Peyer's patch (tissue), 4 donors: ENCODE measurements at places on chromosomes 12 and 14.

DNA sequence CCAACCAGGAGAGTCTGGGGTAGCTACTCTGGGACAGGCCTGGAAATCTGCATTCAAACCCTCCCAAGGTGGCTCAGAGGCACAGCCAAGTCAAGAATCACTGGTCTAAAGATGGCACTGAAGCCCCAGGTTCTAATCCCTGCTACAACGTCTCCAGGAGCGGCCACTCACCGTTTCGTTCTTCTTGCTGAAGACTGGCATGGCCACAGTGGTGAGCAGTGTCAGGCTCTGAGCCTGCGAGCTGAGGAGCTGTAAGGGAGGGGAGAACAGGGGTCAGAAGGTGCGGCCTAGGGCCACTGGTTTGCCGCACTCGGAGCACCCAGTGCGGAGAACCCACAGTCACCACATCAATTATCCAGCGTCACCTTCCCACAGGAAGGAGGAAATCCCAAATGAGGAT lies 38.8 kb downstream of the CACNA2D4 start:
- no peak for DNase-seq

- peak; percentile 47 for DNase-seq
Observed at GRCh38 chr12:76020281-76020680, 11.3 kb downstream of the PHLDA1 start.

DNA sequence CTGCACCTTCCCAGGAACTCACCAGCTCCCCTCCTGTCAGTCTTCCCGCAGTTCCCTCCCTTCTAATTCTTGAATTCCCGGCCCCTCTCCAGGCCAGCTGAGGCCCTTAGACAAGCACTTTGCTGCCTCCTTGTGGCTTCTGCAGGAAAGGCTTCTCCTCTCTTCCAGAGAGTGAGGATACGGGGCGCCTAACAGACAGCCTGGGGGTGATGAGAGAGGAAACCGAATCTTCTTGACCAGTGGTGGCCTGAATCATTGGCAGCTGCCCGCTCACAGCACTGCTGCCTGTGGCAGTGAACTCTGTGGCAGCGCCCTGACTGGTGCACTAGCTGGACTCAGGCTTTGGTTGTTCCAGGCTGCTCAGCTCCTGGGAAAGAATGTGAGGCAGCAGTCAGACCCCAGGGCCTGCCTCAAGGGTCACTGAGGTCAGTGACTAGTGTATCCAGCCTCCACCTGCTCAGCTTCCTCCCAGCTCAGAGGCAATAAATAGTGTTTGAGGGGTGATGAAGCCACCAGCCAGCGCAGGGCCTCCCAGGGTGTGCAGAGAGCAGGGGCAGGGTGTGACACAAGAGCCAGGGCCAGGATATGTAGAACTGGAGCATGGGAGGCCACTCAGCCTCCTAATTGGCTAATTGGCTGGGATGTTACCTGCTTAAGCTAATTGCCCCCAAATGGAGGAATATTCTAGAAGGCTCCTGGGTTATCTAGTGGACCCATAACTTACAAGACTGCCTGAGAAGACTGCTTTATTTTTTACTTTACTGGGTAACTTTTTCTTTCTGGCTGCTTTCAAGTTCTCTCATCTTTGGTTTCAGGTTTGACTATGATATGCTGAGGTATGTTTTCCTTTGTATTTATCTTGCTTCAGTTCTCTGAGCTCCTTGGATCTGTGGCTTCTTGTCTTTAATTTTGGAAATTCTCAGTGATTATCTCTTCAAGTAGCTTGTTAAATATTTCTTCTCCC lies 12.9 kb upstream of the MCRS1 start:
- DNase-seq, result peak; percentile 57

DNA sequence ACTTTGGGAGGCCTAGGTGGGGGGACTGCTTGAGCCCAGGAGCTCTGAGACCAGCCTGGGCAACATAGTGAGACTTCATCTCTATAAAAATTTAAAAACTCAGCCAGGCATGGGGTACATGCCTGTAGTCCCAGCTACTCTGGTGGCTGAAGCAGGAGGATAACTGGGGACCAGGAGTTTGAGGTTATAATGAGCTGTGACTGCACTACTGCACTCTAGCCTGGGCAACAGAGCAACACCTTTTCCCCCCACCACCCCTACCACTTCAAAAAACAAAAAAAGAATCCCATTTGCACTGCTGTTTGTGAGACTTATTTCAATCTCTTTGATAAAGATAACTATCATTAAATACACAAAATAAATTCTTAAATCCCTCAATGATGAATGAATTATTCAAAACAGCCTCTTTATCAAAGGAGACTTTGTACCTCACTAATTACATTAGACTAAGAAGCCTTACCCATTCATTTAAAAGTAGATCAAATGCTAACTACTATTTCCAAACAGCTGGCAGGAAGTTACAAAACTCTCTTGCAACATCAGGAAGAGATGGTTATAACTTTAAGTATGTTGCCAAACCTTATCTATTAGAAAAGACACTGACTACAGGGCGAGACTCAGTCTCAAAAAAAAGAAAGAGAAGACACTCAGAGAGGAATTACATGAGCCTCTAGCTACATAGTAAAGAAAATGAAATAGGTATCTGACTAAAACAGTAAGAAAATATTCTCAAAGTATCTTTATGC lies 14.7 kb downstream of the BLTP3B start:
- no peak for DNase-seq

GRCh38 chr14:66365388-66365787 lies 120.8 kb upstream of the CCDC196 start:
- no peak for DNase-seq

DNA sequence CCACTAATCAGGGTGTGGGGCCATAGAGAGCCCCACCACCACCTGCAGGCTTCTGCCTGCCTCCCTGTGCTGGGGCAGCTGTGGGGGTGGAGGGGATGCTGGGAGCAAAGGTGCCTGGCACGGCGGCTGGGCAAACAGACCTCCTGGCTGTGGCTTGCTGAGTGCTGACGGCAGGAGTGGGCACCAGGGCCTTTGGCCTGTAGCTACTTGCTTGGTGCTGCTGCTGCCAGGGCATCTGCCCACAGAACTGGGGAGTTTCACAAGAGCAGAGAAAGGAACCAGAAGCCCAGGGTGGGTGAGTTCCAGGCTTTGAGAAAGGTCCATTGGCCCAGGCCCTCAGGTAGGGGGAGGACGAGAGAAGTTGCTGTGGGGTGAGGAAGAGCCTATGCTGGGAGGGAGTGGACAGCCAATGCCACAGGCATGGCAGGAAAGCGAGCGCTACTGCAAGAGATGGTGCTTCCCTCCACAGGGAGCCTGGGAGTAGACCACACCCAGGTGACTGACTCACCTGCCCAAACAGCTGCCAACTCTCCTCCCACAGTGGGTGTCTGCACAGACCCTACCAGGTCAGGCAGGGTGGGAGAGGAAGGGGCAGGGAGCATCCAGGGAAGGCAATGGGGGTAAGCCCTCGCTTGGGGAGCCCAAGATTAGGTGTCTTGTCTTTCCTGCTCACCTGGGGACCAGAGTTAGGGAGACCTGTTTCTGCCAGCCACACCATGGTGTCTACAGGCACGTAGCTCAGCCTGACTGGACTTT lies 39.0 kb upstream of the HDAC7 start:
- DNase-seq, result no peak

GRCh38 chr14:71716041-71716772 lies 216.0 kb upstream of the RGS6 start:
- DNase-seq, result no peak

- DNase-seq, result no peak
Observed at GRCh38 chr14:91387169-91387835, 30.3 kb downstream of the CCDC88C start.

GRCh38 chr12:100484183-100484886 lies 10.7 kb downstream of the NR1H4 start:
- no peak for DNase-seq

DNA sequence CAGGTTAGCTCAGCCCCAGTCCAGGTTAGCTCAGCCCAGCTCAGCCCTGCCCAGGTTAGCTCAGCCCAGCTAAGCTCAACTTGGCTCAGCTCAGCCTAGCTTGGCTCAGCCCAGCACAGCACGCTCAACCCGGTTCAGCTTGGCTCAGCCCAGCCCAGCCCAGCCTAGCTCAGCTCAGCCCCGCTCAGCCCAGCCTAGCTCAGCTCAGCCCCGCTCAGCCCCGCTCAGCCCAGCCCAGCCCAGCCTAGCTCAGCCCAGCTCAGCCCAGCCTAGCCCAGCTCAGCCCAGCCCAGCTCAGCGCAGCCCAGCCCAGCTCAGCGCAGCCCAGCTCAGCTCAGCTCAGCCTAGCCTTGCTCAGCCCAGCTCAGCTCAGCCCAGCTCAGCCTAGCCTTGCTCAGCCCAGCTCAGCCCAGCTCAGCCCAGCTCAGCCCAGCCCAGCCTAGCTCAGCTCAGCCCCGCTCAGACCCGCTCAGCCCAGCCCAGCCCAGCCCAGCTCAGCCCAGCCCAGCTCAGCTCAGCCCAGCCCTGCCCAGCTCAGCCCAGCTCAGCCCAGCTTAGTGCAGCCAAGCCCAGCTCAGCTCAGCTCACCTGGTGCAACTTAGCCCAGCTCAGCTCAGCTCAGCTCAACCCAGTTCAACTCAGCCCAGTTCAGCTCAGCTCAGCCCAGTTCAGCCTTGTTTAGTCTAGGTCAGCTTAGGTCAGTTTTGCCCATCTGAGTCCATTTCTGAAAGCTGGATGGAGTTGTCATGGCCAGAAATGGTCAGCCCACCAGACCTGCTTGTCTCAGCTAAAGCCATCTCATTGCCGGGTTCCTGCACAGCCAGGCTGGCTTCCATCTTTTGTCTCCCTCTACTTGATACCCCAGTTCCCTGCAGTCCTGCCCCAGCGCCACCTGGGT lies 333.6 kb downstream of the TMEM121 start:
- DNase-seq, result peak; percentile 16

DNA sequence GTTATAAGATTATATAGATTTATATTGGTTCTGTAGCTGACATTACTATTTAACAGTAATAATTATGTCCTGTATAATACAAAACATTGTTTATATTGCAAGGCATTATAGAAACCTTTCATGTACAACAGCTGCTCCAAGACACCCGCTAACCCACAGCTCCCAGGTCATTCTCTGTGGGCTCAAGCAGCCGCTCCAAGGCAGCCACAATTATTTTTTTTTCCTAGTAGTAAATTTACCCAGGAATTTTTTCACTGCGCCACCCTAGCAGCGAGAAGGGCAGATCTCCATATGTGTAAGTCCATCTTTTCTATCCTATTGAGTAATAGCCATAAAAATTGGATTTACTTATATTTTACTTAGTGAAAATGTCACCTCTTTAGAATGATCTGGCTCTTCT lies 36.3 kb downstream of the KNTC1 start:
- no peak for DNase-seq

GRCh38 chr12:12503384-12504078 lies 59.1 kb downstream of the DUSP16 start:
- no peak for DNase-seq

GRCh38 chr14:77299771-77300170 lies 20.9 kb downstream of the POMT2 start:
- DNase-seq, result peak; percentile 82

DNA sequence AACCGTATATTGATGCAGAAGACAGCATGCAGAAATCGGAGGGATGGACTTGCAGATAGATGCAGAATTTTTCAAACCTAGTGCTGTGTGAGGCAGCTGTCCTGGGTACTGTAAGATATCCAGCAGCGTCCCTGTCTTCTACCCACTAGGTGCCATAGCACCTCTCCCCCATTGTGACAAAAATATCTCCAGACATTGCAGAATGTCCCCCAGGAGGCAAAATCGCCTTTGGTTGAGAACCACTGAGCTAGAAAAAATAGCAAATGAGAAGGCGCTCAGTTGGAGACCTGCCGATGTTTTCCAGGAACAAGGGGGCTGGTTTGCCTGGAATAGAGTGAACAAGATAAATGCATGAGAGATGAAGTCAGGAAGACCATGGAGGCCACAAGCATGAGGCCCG lies 67.9 kb upstream of the TMEM132D start:
- DNase-seq, result no peak

DNA sequence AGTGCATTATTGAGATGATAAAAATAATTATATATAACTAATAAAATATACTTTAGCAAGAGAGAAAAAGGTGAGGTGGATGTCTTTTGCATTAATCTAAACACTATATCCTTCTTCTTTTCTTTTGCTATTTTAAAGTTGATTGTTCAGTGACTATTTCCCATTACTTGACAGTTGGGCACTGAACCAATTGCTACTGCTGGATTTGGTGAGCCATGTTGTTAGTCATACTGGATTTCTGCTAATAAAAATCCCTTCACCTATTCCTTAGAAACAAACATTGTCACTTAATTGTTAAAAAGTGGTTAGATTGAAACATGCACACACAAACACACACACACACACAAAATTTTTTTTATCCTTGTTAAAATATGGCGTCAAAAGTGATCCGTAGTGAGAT lies 251.6 kb upstream of the ALG10 start:
- no peak for DNase-seq

DNA sequence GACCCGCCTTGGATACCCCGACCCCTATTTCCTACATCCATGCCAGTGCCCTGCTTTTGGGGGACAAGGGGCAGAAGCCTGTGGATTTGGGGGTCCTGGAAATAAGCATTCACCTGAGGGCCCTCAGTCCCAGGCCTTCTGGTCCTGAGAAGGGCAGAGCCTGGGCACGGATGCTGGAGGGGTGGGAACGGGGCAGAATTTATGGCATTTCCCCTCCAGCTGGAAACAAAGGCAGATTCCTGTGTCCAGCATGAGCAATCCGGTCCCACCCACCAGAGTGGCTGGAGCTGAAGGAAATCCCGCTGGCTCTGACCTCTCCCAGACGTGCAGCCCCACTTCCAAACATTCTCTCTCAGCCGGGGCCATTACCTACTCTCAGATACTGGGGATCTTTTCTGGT lies 9.3 kb downstream of the ANKRD33 start:
- no peak for DNase-seq

GRCh38 chr12:22160396-22161003 lies 114.5 kb downstream of the CMAS start:
- no peak for DNase-seq

- no peak for DNase-seq
Observed at GRCh38 chr12:87827638-87828264, 201.4 kb downstream of the C12orf50 start.

DNA sequence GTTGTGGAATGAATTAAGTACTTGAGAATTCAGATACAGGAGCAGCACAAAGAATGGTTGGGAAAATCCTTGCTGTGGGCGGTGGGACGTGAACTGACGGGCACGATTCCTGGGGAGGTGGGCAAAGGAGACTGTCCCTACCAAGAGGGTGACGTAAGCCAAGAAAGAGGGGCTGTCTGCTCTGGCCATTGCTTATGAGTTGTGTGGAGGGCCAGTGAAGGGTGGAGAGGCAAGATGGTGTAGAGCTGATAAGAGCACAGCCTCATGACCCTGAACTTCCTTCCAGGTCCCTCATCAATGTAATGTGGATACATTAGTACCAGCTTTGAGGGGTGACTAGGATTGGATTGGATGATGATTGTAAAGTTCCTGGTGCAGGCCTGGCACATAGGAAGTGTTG lies 50.2 kb downstream of the WDR20 start:
- no peak for DNase-seq

GRCh38 chr14:69504775-69505174 lies 20.2 kb downstream of the PLEKHD1 start:
- DNase-seq, result no peak

- DNase-seq, result no peak
Observed at GRCh38 chr12:28851781-28852180, 297.3 kb upstream of the FAR2 start.
